SIG-M5 (cell line): ENCODE measurements at places on chromosomes 2 and 18.

DNA sequence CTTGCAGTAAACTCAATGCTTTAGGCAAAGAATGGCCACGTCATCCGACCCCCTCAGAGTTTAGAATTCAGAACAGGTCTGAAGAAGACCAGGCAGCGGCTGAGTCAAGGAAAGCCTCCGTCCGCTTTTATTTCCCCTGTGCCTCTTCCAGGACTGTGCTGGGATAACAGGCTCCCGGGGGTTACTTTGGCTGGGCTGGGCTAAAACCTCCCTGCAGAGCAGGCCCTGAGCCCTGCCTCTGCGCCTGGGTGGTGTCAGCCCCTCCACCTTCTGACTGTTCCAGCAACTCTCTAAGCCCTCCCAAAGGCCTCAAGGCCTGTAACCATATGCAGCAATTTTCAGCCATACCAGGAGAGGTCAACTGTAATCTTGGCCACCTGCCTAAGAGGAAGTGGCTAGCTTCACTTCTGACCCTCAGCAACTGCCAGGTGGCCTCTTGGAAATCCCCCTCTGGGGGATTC lies 166.5 kb downstream of the RPIA start:
- DNase-seq: no peak

GRCh38 chr2:10476723-10477442 lies 28.8 kb upstream of the ODC1 start:
- no peak for DNase-seq

DNA sequence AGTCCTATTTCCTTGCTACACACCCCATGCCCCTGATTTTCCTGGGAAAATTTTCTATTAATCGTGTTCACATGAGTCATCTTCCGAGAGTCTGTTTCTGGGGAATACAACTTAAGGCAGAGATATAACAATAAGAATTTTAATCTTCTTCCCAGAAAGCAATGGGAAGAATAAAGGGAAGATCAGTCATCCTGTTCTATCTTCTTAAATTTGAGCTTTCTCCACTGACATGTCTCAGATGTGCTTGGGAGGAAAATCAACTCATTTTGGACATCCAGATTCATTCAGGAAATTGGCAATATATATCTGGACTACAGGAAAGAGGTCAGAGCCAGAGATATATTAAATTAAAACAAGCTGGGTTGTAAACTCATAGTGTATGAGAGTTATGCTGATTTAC lies 62.3 kb upstream of the SPAG16 start:
- no peak for DNase-seq

- no peak for DNase-seq
Measured at GRCh38 chr2:52345676-52346075, 1313.7 kb upstream of the NRXN1 start.

- DNase-seq: no peak
Measured at GRCh38 chr18:77012806-77013541, 119.6 kb downstream of the MBP start.

DNA sequence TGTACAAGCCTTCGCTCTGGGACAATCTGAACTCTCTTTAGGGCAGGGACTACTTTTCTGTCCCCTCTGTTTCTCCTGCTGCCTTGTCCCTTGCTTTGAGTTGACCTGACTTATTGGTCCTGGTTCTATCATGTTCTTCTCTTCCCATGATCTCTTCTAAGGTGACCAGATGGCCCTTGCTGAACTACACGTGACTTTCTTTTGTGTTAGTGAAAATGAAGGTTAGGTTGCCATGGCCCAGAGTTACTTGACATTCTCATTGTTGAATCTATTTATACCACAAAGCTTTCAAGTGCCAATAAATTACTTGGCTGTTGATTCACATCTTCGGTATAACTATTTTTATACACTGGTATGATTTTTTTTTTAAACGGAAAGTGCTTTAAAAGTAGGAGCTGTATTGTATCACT lies 24.4 kb downstream of the MRPL33 start:
- no peak for DNase-seq

DNA sequence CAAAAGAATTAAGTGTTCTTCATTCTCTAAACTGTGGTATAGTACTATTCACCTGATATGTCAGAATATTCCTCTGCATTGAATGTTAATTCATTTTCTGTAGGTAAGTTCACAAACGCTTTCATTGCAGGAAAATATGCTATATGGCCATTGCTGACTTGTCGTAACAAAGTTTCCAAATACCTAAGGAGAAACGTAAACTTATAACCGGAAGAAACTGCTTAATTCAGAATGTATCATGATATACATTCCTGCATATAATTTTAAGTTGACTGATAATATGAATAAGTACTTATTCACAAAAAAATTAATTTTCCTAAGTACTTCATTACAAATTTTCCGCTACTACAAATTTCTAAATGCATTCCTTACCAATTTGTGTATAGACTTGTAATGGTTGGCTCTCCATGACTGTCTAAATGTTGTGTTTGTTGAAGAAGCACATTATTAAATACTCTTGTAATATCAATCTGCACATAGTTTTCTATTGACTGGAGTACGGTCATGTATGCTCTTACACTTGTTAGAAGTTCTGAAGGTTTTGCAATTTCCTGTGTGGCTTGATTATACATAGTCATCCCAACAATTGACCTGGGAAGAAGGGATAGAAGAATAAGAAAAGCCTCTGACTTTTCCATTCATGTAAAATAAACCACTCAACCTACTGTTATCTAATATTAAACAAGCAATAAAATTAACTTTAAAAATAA lies 85.4 kb downstream of the NCKAP1 start:
- DNase-seq: no peak
